ENCODE measurements at places on chromosomes 5 and 9. TPM values are rescaled to one million over a fixed set of nuclear protein-coding genes. Genes with fewer than 3 reads are reported as not detected.

The HSPA4 gene
- total RNA-seq, result 221 TPM

- no peak for DNase-seq
Observed at GRCh38 chr5:33711094-33711679, 180.6 kb downstream of the ADAMTS12 start.

DNA sequence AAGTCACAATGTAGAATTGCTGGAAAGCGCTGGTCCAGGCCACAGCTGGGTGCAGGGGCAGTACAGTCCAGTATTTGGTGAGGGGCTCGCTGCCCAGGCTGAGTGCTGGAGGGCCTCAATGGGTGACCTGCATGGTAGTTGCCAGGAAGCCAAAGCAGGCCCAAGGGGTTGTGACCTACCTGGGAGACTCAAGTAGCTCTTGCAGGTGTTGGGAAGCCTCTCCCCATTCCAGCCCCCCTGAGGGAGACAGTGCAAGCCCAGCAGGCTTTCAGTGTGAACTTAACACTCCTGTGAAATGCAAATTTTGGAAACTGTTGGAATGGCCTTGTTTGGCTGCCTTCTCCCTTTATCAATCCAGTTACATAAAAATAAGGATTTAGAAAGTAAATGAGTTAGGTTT, 13.9 kb downstream of the KDM4C start:
- no peak for DNase-seq

DNA sequence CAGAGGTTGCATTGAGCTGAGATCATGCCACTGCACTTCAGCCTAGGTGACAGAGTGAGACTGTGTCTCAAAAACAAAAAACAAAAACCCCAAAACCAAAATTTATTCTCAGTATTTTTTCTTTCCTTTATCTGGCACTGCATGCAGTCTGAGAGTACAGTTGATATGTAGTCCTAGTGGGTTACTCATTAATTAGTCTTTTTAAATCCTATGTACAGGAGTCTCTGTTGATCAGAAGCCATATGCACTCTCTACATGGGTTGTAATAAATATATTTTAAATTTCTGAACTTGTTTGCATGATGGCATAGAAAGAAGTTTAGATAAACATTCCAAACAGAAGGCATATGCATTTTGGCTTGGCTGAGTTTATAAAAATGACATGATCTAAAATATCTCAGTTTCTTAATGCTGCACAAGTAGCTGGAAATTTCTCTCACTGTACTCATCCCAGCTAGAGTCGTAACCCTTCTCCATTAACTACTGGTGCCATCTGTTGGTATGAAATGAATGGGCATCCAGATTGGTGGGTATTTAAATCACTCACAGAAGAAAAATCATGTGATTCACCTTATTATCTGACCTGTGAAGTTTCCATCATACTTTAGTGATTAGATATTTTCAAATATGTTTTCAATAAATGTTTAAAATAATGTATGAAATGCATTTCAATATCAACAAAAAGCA, 284.8 kb downstream of the CTNND2 start:
- no peak for DNase-seq

- no peak for DNase-seq
Observed at GRCh38 chr5:107704681-107705401, 34.1 kb upstream of the EFNA5 start.

All from activated CD4-positive, alpha-beta memory T cell treated with anti-CD3 and anti-CD28 coated beads for 36 hours (primary cell).